Omental fat pad (tissue), 4 donors: ENCODE measurements at places on chromosomes 5 and 9.

DNA sequence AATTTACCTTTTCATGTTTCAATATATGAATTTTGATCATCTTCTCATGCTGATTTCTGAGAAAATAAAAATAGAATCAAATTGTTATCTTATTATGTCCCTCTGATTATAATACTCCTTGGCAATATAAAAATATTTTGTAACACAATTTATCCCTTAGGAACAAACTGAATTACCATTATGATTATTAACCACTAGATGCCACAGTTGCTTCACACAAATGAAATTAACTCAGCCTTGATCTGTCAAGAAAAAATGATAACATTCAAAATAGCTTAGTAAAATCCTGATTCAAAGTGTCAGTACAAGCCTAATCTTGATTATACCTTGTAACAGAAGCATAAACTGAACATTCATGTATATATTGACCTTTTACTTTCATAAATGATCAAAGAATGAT is 4.8 kb upstream of the CHSY3 start:
- no peak for DNase-seq

DNA sequence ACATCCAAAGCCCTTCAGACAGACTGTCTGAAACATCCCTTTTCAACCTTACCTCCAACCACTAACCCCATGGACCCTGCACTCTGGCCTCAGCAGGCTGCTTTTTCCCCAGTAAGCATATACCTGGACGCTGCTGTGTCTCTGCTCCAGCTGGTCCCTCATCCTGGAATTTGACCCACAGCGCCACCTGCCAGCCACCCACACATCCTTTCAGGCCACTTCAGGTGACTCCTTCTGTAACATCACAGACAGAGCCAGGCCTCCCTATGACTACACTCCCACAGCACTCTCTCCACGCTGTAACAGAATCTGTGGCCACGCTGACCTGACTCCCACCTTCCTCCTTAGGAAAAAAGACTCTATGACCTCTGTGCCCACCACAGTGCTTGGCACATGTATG is 3.4 kb downstream of the MGAT1 start:
- DNase-seq, result no peak

GRCh38 chr5:16413166-16413860 is 52.3 kb downstream of the ZNF622 start:
- no peak for DNase-seq

- no peak for DNase-seq
These were observed 14.3 kb downstream of the OTULIN start for GRCh38 chr5:14678773-14679334.

DNA sequence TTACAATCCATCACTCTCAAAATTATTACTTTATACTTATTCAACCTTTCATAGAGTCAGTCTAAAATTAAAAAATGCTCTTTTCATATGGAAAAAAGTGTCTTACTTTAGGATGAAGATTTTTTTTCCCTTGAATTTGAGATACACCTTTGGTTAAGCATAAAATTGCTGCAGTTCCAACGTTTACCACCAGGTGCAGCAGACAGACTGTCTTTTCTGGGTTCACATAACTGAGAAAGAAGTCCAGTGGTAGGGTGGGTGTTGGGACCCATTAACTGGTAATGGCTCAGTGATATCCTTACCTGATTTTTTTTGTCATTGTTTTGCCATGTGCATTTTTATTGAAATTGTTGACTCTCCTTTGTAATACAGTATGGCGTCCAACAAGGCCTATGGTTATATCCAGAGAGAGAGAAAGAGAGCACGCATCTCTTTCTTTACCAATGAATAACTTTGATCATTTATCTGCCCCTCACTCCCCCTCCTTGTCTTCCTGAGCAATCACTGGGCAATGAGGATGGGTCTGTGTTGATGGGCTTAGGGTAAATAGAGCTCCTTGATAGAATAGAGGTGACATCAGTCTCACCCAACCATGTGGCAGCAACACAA is 98.4 kb downstream of the FBXL7 start:
- no peak for DNase-seq

- no peak for DNase-seq
These were observed 2.0 kb downstream of the PROP1 start for GRCh38 chr5:177994063-177994462.

- DNase-seq, result no peak
These were observed 445.3 kb downstream of the DMRT2 start for GRCh38 chr9:1495282-1496030.

DNA sequence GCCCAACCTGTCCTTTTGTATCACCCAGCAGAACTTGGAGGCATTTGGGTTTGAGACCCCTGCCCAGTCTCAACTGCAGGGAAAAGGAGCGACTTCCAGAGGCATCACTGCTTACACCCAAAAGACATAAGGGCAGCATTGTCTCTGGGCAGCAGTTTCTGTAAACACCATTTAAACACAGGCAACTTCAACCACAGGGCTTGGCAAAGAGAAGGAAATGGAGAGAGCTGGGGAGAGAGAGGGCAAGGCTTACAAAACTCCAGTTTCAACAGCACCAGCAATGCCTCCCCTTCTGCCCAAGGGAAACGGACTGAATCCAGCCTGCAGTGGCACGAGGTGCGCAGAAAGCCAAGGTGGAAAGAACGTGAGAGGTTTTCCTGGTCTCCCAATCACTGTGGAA is 147.6 kb downstream of the ROR2 start:
- no peak for DNase-seq

DNA sequence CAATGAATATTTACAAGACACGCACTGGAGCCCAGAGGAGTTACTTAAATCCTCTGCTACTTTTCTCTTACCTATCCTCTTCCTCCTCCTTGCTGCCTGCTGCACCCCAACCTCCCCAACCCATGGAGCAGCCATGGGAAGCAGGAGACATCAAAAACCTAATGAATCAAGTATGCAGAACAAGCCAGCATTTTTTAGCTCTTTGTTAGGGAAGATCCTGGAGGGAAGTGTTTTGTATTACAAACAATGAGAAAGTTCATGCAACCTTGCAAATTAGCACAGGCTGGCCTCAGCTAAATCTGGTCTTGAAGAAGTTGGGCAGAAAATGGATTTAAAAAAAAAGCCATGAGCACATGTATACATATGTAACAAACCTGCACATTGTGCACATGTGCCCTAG is 498.8 kb downstream of the KIF4B start:
- DNase-seq, result no peak

GRCh38 chr5:57482671-57483106 is at the start of gene ACTBL2:
Gene ACTBL2, minus strand, starts transcription at chr5:57482811. Its CDS starts 104 bp downstream, at chr5:57482707.
- no peak for DNase-seq

DNA sequence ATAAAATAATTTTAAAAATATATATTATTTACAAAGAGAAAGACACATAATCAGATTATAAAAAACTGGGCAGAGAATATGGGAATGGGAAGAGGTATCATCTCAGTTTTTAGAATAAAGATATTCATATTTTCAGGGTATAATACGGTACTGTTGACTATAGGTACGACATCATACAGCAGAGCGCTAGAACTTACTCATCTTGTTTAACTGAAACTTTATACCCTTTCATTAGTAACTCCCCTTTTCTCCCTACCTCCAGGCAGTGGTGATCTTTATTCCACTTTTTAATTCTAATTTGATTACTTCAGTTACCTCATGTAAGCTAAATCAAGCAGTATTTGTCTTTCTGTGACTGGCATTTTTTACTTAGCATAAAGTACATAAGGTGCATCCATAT is 742.1 kb downstream of the MTRR start:
- DNase-seq, result no peak

GRCh38 chr9:95096381-95096780 is 221.1 kb downstream of the FANCC start:
- DNase-seq, result no peak

DNA sequence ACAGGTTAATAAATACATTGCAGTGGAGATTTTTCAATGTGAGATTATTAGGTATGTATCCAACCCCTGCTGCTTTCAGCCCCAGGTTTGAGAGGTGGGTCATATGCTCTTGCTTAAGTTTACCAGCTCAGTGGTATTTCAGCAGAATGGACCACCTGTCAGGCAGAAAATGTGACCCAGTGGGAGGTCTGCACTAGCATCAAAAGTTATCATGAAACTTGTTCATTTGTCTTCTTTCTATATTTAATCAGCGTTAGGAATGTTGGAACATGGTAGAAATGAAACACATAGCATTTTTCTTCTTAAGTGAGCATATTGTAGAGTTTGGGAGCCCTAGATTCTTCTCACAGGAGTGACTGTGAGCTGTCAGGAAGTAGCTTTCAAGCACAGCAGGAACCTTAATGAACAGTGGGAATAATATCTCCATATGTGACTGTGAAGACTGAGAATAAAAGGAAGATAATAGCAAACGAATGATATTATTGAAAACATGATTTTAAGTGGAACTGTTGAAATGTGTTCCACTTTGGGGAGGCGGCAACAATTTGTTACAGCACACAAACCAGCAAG is 596.9 kb upstream of the CDH6 start:
- no peak for DNase-seq

DNA sequence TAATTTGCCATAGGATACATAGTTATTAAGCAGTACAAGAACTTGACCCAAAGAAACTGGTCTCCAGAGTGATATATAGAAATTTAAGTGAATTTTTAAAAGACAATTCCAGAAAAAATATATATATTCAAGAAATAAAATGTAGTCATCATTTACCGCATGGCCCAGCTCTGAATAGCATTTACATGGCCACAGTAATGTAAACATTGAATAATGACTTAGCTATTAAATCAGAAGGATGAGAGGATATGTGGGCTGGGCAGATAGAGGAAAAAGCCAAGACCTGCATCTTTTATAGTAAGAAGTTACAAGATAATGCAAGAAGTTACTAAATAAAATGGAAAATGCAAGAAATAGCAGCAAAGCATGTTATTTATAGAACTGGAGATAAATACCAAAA is 405.2 kb upstream of the WWC1 start:
- DNase-seq, result no peak

- DNase-seq, result no peak
These were observed 16.8 kb downstream of the ABCA1 start for GRCh38 chr9:104911032-104911607.

DNA sequence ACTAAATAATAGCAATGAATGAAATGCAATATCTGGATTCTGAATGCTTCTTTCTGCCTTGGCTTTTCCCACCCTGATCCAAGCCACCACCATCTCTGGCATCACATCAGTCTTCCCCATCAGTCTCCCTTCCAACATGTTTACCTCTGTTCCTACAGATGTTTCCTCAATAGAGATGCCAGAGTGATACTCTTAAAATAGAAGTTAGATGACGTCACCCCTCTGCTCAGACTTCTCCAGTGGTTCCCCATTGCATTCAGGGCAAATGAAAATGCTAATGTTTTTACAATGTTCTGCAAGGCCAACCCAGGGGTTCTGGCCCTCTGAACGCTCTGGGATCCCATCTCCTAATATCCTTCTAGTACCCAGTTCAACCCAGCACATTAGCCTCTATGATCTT is 305.8 kb downstream of the TRIM32 start:
- no peak for DNase-seq

DNA sequence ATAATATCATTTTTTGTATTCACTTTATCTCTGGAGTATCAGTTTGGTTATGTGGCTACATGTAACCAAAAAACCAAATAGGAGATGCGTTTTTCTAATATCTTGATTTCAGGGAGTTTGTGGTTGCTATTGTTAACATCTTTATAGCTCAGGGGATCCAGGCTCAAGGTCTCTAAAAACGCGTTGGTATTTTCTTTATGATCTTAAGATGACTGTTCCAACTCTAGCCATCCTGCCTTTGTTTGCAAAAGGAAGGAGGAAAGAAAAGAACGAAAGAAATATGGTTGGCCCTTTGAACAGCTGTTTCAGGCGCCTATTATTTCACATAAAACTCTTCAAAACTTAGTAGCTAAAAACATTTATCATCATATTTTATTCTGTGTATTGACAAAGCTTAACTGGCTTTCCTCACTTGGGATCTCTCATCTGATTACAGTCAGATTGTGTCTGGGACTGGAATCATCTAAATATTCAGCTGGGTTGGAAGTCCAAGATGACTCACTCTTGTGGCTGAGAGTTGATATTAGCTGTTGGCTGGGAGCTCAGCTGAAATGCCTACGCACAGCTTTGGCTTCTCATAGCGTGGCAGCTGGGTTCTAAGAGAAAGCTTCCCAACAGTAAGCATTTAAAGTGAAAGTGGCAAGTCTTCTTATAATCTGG is 60.1 kb downstream of the FAM174A start:
- no peak for DNase-seq

DNA sequence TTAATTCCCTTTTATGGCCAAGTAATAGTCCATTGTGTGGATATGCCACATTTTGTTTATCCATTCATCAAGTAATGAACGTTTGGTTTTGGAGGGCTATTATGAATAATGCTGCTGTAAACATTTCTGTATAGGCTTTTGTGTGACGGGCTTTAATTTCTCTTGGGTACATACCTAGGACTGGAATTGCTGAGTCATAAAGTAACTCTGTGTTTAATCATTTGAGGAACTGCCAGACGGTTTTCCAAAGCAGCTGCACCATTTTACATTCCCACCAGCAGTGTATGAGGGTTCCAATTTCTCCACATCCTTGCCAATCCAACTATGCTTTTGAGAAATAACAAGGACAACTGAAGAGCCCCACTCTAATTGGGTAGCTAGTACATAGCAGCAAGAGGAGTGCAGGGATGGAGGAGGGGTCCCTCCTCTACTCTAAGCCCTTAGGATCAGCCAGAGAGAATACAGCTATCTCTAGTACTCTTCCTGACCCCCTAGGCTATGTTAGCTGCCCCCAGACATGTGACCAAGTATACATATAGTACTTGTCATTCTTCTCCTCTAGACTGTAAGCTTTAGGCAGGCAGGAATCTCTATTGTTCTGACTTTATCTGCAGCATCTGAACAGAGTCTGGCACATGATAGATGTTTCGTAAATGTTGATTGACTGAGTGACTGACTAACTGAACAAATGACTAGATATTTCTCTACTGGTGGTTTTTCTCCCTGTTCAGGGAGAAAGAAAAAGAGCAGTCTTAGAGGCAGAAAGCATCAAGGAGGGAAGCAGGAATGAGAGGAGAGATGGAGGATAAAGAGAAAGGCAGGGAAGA is 22.1 kb upstream of the MATR3 start:
- DNase-seq, result no peak

- no peak for DNase-seq
These were observed 969.6 kb downstream of the DNAH5 start for GRCh38 chr5:12974856-12975255.

GRCh38 chr5:22699319-22699718 is 153.8 kb downstream of the CDH12 start:
- DNase-seq, result no peak

- DNase-seq, result no peak
These were observed 506.6 kb upstream of the MPDZ start for GRCh38 chr9:13786131-13786530.

DNA sequence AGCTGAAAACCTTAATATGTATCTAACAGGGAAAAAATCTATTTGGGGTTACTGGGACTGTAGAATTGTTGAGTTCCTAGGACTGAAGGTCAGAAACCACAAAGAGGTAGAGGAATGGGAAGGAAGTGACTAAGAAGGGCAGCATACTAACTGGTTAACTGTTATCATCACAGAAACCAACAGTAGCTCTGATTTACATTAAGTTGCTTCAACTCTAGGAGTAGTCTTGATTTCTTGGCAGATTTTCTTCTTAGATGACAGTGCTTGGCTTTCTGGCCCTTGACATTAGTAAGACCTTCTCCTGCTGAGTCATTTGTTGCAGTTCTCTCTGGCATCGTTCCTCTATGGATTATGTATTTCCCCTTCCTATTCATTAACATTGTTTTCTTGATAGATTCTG is 116.1 kb upstream of the RASA1 start:
- no peak for DNase-seq

- no peak for DNase-seq
These were observed 64.5 kb downstream of the PAM start for GRCh38 chr5:102819634-102820033.
